Neuronal stem cell (in vitro differentiated cells): ENCODE measurements at places on chromosomes 13 and 19.

- DNase-seq = no peak
Measured at GRCh38 chr13:48680756-48681392, 27.1 kb downstream of the CYSLTR2 start.

- no peak for DNase-seq
Measured at GRCh38 chr13:113918580-113918979, 54.7 kb upstream of the GAS6 start.

GRCh38 chr19:30119180-30119908 is 177.3 kb downstream of the URI1 start:
- DNase-seq = no peak

- DNase-seq = no peak
Measured at GRCh38 chr13:99916366-99917103, 55.0 kb downstream of the ZIC5 start.

DNA sequence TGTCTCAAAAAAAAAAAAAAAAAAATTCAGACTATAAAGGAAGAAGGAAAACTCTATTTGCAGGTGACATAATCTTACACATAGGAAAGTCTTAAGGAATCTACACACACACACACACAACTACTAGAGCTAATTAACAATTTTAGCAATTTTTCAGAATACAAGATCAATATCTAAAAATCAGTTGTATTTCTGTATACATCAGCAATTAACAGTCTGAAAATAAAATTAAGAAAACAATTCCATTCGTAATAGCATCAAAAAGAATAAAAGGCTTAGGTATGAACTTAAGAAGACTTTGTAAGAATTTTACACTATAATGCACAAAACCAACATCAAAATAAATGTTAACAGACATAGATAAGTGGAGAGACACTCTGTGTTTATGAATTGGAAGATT is 15.6 kb upstream of the CALM3 start:
- no peak for DNase-seq

GRCh38 chr13:99056381-99057014 is 78.6 kb upstream of the DOCK9 start:
- DNase-seq = no peak

- no peak for DNase-seq
Measured at GRCh38 chr13:44432650-44433049, 59.0 kb downstream of the SERP2 start.

- no peak for DNase-seq
Measured at GRCh38 chr13:21436582-21436981, 22.5 kb downstream of the ZDHHC20 start.

- DNase-seq = no peak
Measured at GRCh38 chr13:52001120-52001731, 10.0 kb downstream of the ATP7B start.

GRCh38 chr13:27565818-27566217 is 54.5 kb downstream of the LNX2 start:
- DNase-seq = no peak

- no peak for DNase-seq
Measured at GRCh38 chr19:38870612-38871011, 7.5 kb downstream of the RINL start.

DNA sequence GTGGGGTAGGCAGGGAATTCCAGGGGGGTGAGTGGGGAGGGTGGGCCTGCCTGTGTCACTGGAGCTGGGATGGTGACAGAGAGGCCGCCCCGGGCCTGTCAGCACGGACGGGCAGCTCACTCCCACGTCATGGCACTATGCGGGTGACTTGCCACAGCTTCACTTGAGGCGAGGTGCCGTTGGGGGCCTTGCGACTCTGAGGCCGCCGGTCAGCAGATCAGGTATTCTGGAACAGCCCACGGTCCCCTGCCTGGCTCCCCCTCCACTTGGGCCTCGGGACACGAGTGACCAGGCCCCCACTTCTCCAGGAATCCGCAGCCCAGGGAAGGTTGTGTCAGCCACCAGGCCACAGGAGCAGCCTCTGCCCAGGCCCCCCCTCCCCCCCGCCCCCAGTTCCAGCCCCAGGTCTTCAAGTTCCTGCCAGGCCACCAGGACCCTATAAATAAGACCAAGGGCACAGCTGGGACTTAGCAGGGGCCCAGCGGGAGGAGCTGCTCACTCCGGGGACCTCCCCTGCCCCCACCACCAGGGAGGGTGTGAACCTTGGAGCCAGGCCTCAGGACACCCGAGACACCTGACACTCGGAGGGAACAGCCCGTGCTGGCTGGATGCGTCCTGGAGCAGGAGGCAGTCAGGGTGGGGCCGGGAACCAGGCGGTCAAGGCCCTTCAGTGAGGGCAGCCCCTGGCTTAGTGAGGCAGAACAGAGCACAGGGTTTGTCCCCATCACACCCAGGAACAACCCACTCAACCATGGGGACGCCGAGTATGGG is 2.7 kb upstream of the MIDN start:
- no peak for DNase-seq

- no peak for DNase-seq
Measured at GRCh38 chr19:3359919-3360420, 6.4 kb upstream of the NFIC start.

DNA sequence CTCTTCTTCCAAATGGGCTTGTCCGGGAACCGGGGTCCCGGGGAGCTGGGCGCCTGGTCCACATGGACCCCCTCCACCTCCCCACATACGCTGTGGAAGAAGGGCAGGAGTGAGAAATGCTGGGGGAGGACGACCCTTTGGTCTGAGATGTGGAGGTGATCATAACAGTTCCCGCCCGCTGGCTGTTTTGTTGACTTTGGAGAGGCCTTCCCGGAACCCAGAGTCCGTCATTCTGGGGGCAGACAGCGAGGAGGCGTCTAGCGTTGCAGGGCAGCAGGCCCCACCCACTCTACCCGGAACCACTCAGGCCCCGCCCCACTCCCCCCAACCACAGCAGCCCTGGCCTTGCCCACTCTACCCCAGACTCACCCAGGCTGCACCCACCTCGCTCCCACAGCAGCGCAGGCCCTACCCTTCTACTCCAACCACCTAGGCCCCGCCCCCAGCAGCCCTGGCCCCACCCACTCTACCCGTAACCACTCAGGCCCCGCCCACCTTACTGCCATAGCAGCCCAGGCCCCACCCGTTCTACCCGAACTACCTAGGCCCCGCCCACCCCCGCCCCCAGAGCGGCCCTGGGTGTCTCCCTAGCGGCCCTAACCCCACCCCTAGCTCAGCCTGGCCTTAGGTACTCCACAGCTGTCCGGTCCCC is 7.1 kb downstream of the GPR108 start:
- DNase-seq = no peak
